ENCODE measurements at places on chromosomes 3 and 15.

- DNase-seq: no peak
These were observed 66.7 kb downstream of the ST6GAL1 start for GRCh38 chr3:186997061-186997460.

DNA sequence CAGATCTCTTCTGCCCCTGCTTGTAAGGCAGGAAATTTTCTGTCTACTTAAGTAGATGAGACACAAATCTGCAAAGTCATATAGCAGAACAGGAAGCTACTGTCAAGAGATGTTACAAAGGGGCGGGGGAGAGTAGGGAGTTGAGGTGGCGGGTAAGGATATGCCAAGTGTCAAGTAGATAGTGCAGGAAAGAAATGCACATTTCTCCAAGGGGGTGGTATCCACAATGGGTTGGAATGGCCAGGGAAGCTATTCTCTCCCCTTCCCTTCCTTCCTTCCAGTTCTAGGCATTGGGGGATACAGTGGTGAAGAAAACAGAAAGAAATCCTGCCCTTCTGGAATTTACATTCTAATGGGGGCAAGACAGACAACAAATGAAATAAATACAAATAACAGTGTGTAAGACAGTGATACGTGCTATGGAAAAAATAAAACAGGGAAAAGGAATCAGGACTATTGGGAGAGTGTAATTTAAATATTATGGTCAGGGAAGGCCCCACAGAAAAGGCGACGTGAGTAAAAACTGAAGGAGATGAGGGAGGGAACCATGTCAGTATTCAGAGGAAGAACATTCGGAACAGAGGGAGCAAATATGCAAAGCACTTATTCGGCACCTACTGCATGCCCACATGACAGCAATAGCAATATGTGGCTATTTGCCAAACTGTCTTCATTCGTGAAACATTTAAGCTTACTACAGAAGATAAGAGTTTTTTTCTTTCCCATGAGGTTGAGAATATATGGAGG, 42.8 kb upstream of the RNU6-1 start:
- DNase-seq: no peak

GRCh38 chr3:21013566-21013965, 737.4 kb downstream of the ZNF385D start:
- no peak for DNase-seq

- DNase-seq: no peak
These were observed 48.6 kb downstream of the CTXND1 start for GRCh38 chr15:80203361-80203885.

- no peak for DNase-seq
These were observed 11.3 kb upstream of the KIF23 start for GRCh38 chr15:69402816-69403215.

- no peak for DNase-seq
These were observed 148.8 kb downstream of the KCNMB2 start for GRCh38 chr3:178684881-178685590.

GRCh38 chr3:16086690-16087089, 87.8 kb upstream of the GALNT15 start:
- DNase-seq: no peak

- DNase-seq: no peak
These were observed 98.3 kb downstream of the TOP2B start for GRCh38 chr3:25566358-25566920.

DNA sequence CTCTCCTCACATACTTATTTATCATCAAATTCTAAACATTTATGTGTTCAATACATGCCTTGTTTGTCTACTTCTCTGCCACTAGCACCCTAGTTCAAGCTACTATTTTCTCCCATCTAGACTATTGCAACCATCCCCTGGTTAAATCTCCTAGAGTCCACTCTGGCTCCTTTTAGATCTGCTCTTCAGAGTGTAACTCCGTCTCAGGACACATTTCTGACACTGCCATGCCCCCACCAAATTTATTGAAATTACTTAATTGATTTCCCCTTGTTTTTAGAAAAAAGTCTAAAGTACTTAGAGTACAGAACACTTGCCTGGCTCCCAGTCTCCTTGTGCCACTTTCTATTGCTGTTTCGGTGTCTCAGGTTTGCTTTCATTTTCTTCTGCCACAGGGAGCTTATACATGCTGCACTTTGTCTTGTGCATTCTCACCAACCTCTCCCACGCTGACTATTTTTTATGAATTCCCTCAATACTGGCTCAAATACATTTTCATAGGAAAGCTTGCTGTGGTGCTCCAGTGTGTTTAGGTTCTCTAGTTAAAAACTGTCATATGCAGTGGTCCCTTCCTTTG, 792.3 kb downstream of the DIPK2A start:
- DNase-seq: no peak

DNA sequence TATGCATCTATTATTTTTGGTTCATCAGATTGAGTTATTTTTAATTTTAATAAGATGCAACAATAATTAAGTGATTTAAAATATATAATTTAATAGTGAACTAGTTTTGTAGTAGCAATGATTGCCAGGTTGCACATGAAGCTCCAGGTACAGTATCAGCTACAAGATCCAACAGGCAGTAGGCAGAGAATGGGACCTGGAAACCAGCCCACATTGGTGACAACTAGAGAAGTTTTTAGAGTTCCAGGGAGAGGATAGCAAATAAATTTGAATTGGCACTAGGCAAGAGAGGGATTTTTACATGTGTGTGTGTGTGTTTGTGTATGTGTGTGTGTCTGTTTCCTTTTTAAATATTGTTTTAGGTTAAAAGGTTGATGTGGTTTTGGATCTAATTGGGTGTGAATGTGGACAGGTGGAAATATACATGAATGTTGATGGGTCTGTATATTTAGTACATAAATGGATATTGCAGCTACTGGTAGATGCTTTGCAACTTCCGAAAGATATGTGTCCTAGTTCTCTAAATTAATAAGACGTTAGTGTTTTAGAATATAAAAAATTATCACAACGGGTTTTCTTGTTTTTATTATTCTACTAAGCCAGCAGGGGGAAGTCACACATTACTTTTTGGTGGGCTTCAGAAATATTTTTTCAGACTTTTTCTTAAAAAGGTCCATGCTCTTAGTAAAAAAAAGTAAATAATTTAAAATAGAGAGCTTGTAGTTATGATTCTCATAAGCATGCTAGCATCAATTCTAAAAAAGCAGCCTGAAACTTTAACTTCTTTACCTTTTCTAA, 110.1 kb upstream of the GBE1 start:
- no peak for DNase-seq

- DNase-seq: no peak
These were observed 14.6 kb upstream of the PLA2G4E start for GRCh38 chr15:42035435-42035761.

GRCh38 chr3:194808640-194809097, 123.0 kb downstream of the FAM43A start:
- no peak for DNase-seq

GRCh38 chr3:179801263-179801662, 148.4 kb downstream of the USP13 start:
- DNase-seq: no peak

DNA sequence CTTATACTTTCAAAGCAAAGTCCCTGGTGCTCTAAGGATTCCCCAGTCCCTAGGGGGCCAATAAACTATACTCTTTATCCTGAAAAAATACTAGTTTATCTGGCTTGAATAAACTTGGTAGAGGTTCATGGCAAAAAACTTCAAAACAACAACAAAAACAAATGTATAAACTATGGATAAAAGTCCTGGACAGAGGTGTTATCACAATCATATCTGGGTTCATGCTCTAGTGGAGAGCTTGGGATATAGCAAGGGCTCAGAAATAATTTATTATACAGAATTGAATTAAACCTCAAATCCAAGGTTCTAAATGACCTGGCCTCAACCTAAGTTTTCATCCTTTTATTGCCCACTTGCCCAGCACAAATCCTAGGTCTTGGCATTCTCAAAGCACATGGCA, 98.6 kb upstream of the TRIM42 start:
- no peak for DNase-seq

GRCh38 chr3:168968609-168969008, 694.9 kb downstream of the MECOM start:
- no peak for DNase-seq

DNA sequence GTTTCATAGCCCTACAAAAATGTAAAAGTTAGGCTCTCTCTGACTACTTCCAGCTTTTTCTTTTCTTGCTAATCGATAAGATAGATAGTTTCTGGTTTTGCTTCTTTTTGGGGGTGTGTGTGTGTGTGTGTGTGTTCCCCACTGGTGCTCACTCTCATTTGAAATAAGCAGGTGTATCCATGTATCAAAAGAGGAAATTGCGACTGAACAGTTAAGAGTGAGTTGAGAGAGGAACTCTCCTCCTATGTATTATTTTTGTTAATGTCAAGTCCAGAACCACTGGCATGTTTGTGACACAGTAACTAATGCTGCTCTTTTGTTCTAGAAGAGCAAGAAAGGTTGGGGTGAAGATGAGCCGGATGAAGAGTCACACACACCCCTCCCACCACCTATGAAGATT, 96.7 kb upstream of the UMPS start:
- no peak for DNase-seq

GRCh38 chr3:185152410-185153170, at the start of gene C3orf70:
Gene C3orf70 (minus strand): TSS chr3:185153060. CDS start chr3:185152823, 237 bp downstream.
- DNase-seq: no peak

DNA sequence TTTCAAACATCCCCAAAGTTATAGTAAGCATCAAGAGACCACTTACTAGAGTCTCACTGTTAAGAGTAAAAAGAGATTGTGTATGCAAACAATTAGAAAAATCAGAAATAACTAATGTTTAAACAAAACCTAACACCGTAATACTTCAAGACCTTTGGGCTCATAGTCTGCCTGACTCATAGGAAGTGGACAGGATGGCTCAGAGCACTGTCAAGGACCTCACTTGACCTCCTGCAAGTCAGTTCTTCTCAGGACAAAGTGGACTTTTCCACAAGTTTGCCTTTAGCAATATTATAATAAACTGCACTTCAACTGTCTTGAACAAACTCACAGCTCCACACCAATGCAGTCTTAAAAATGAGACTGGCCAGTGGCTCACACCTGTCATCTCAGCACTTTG, 34.8 kb downstream of the IL12A start:
- DNase-seq: no peak

DNA sequence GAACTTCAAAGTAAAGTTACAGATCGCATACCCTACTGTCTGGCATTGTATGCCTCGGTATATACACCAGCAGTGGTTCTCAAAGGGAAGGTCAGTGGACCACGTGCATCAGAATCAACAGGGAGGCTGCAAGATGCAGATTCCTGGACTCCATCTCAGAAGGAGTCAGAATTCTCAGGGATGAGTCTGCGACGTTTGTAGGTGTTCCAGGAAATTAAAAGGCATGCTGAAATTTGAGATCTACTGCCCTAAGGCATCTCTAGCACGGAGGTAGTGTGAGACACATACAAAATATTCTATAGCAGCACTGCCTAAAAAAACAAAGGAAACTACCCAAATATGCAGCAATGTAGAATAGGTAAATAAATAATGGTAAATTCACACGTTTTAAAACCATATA, 136.8 kb upstream of the BNIP2 start:
- no peak for DNase-seq

DNA sequence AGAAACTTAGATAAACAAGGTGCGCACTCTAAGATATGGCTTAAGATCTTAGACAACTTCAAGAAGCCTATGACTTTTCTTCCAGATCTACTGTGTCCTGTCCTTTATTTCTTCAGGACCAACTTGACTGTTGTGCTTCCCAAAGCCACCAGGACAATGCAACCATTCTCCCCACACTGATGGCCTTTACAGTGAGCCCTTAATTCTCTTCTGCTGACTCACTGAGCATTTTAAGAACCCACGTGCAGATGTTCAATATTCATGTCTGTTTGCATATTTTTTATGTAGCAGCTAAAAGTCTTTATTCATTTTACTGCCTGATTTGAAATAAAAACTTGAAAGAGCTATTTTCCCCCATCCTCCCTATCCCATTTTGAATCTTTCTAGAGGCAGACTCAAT, 103.3 kb upstream of the SLC2A2 start:
- DNase-seq: no peak

DNA sequence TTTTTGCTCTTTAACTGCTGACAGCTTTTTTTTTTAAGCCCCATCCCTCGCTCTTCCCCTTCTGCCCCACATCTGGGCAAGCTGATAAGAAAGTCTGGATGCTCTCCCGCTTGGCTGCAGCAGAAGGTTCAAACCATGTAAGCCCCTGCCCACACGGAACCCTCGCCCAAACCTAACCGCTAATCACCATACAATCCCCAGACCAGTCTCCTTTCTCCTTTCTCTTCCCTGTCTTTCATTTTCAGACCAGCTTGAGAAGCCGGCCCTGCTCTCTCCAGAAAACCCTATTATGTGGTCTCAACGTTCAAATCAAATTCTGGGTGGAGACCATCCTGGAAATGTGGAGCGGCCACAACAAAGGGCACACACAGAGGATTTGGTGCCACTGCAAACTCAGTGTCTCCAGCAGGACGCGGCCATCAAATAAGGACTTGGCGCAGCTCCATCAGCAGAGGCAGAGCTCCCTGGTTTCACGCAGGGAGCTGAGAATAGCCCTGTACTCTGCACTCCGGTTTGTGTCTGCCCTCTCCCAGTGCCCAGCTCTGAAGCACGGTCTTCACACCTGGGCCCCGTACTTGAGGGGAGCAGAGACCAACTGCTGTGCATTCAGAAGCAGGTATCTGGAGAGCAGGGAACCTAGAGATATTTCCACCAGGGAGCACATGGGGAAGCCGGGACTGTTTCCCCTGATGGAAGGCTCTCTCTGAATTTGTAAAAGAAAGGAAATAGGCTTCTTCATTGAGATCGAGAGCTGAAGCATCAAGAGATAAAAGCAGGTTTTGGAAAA, 92.6 kb downstream of the XXYLT1 start:
- no peak for DNase-seq
